Stimulated activated CD8-positive, alpha-beta memory T cell treated with anti-CD3 and anti-CD28 coated beads, Interleukin-7, amount 100 ng/mL, for 1 hour (primary cell): ENCODE measurements at places on chromosomes 3 and 15.

- DNase-seq: no peak
Measured at GRCh38 chr3:154304936-154305335, 19.4 kb downstream of the DHX36 start.

- no peak for DNase-seq
Measured at GRCh38 chr3:132417695-132418411, 551 bp downstream of the DNAJC13 start.

DNA sequence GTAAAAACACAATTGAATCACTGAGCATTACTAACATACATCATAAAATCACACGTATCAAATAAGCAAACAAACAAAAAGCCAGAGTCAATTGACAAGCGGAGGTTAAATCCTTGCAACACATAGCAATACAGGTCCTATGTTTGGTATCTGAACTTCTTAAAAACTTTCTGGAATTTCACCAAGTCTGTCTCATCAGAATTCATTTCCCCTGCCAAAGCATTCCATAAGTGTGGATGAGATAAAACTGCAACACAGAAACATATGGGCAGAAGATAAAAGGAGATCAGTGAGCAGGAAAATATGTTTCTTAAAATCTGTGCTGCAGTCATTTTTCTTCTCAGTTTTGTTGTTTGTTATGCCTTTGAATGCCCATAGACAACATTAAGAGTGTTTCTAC lies 1155.5 kb downstream of the TBL1XR1 start:
- DNase-seq: no peak

DNA sequence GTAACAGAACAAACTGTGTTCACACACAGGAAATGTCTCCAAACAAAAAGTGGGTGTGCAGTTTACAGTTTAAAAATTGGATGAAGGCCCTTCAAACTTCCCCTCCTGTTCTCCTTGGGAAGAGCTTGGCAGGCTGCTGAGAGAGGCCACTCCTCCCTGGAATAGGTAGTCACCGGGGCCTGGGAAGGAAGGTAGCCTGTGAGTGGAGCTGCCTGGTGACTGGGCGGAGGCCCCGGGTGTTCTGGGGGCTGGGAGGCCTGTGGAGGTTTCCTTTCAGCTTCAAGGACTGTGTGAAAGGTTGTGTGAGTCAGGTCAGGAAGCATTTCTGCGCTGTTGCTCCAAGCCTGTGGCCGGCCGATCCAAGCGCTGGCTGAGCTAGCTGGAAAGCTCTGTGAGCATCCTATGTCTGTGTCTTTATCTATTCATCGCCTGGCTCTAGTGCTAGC lies 14.1 kb downstream of the SLCO3A1 start:
- DNase-seq: no peak

- DNase-seq: no peak
Measured at GRCh38 chr3:160874736-160875135, 118.7 kb downstream of the PPM1L start.

DNA sequence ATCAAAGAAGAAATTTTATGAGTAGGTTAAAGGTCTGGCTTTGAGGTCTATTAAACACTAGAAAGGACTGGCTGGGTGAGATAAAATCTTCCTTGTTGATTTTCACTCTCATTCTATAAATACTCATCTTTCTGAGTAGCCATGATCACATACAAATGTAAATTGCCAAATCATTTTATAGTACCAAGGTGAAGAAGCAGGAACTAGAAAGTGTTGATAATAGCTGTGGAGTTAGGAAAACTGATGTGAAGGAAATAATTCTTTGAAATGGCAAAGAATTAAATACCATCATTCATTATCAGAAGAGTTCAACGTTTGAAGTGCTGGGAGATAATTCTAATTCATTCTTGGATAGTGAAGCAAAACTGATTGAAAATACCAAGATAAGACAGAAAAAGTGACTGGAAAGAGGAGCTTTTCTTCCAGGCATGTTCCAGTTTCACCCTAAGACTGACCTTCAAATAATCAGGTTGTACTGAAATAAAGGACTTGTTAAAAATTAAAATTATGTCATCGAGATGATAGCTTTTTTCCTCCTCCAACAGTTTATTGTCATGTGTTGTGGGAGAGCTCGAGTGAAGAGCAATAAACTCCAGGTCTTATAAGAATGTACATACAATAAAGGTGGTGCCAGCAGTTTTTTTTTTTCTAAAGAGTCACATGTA lies 17.4 kb downstream of the THBS1 start:
- no peak for DNase-seq

GRCh38 chr15:31554261-31554660 lies 227.6 kb downstream of the KLF13 start:
- DNase-seq: no peak

- no peak for DNase-seq
Measured at GRCh38 chr15:66251065-66251789, 2.3 kb downstream of the MEGF11 start.

- DNase-seq: no peak
Measured at GRCh38 chr3:55128225-55128823, 200.5 kb upstream of the LRTM1 start.

DNA sequence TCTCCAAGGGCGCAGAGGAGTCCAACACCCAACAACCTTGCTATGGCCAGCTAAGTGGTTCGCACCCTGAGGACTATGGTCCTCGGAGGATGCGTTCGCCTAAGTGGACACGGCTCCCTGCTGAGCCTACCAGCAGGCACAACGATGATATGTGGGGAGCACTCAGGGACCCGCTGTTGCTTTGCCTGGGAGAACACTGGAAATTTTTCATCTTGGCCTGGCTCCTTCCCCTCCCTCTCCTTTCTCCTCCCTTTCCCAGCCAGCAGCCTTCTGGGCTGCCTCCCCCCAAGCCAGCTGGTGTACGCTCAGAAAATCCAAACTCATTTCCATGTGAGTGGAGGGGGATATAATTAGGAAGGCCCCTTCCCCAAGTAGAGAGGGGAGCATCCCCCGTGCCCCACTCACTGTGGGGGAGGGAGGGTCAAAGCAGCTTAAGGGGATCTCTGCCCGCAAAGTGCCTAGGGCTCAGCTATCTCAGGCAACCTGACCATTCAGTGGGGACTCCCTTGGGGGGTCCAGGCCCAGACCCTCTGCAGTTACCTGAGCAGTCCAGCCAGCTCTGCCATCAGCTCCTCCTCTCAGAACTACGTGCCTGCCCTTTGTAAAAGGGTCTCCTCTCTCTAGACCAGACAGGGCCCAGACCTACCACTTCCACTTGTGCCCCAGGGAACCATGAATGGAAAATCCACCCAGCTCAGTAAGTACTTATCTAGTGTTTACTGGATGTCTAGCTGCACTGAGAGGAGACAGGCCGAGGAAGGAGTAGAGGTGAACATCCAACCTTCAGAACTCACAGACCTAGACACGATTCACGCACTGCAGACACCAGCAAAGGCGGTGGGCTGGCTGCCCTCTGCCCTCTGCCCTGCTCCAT lies 742 bp upstream of the SEMA7A start:
- no peak for DNase-seq

DNA sequence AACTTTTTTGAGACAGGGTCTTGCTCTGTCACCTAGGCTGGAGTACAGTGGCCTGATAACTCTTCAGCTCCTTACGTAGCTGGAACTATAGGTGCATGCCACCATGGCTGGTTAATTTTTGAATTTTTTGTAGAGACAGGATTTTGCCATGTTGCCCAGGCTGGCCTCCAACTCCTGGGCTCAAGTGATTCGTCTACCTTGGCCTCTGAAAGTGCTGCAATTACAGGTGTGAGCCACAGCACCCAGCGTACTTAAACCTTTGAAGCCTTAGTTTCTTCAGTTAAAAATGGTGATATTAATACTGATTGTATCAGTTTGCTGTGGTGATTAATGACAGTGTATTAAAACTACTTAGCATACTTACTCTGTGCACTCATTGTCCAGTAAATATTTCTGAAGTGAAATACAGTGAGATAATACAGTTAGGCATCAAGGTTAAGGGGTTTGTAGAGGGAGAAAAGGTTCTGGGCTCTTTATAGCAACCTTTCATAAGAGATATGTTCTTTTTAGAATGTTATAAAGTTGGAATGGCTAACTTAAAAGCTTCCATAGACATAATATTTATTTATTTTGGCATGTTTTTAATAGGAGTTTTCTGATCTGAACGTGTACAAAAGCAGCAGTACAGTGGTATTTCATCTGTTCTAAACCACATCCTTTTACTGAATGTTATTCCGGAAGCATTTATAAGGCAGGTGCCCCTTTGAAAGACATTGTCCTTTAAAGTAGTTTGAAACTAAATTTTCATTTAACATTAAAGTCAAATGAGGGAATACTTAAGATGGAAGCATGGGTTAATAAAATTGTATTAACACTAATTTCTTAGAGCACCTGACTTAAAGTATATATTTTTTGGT lies 23.6 kb downstream of the NCK1 start:
- DNase-seq: no peak

GRCh38 chr3:24462737-24463136 lies 31.9 kb downstream of the THRB start:
- no peak for DNase-seq

- no peak for DNase-seq
Measured at GRCh38 chr3:46408853-46409252, 1.8 kb downstream of the CCRL2 start.

- no peak for DNase-seq
Measured at GRCh38 chr15:37204692-37205091, 104.3 kb upstream of the MEIS2 start.

DNA sequence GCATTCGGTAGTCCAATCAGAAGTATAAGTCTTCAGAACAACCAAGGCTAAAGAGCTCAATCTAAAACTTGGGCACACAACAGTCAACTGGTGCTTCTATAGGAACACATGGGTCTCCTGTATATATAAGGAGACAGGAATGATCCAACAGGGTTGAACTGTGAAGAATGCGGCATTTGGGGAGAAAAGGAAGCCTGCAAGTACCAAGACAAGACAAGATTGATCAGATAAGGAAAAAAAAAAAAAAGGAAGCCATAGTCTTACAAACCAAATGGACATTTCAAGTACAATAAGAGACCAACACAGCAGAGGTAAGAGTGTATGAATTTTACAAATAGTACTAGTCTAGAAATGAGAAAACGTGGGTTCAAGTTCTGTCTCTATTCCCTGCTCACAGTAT lies 6.5 kb downstream of the CPEB1 start:
- DNase-seq: no peak

- DNase-seq: no peak
Measured at GRCh38 chr3:58459160-58459559, 25.5 kb upstream of the PDHB start.
